ENCODE measurements at places on chromosomes 13 and 19. TPM values are rescaled to one million over a fixed set of nuclear protein-coding genes. Genes with fewer than 3 reads are reported as not detected.
A peak's percentile ranks its signal among the peaks of the same experiment; 100 is the strongest.

DNA sequence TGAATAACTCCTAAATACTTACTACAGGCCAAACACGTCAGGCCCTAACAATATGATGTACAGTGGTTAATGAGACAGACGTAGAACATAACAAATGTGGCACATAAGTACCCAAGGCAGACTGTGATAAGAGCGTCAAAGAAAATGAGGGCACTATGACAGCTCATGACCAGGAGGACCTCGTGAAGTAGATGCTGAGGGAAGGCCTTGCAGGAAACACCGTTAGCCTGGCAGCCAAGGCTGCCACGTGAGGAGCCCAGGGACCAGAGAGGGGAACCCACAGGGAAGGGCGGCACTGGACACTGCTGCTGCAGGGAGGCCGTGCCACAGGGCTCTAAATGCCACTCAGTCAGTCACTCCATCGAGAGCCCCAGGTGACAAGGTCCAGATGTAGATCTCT is 5.7 kb downstream of the TUBGCP3 start:
- no peak for DNase-seq
- peaks cover 52% of the 10 kb centered on the region for H3K4me1 ChIP-seq
- no peaks in the 10 kb centered on the region for H3K27me3 ChIP-seq

GRCh38 chr13:101127741-101128353 is 288.5 kb downstream of the NALCN start:
- H3K4me3 ChIP-seq, result no peak overlapping the region
- no peaks in the 10 kb centered on the region for H3K27me3 ChIP-seq
- H3K36me3 ChIP-seq, result no peaks in the 10 kb centered on the region
- H3K27ac ChIP-seq, result no peak overlapping the region

The CEACAM4 gene
- not detected for total RNA-seq

- H3K4me3 ChIP-seq, result peak overlapping the region; percentile 99
- peaks cover 32% of the 10 kb centered on the region for H3K4me1 ChIP-seq
- H3K27ac ChIP-seq, result peak overlapping the region; percentile 93
- no peaks in the 10 kb centered on the region for H3K27me3 ChIP-seq
- H3K36me3 ChIP-seq, result peaks cover 28% of the 10 kb centered on the region
Measured at GRCh38 chr19:2476451-2477140, 669 bp downstream of the GADD45B start.

GRCh38 chr19:18967358-18968146 is 26.5 kb upstream of the HOMER3 start:
- H3K36me3 ChIP-seq, result no peaks in the 10 kb centered on the region
- no peak overlapping the region for H3K4me3 ChIP-seq
- H3K27me3 ChIP-seq, result peaks cover 15% of the 10 kb centered on the region
- H3K4me1 ChIP-seq, result no peaks in the 10 kb centered on the region
- no peak for DNase-seq

- H3K27ac ChIP-seq, result no peak overlapping the region
- H3K36me3 ChIP-seq, result no peaks in the 10 kb centered on the region
- no peaks in the 10 kb centered on the region for H3K4me1 ChIP-seq
- no peak overlapping the region for H3K4me3 ChIP-seq
- peaks cover 5% of the 10 kb centered on the region for H3K27me3 ChIP-seq
Measured at GRCh38 chr13:100734194-100734720, 59.7 kb upstream of the TMTC4 start.

DNA sequence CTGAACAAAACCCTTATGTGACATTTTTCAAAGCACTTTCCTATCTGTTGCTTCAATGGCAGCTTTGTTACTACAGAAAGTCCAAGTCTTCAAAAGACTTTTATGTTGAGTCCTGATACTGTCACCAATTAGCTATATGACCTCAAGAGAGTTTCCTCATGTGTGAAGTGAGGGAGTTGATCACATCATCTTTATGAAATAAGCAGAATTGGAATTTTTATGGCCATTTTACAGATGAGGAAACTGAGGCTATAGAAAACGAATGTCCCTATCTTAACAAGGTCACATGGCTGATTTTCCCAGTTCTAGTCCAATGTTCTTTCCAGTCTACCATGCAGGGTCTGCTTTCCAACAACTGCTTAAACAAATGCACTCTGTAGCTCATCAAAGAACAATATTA is 2.6 kb downstream of the TNFRSF19 start:
- H3K4me1 ChIP-seq, result peaks cover 2% of the 10 kb centered on the region
- no peak overlapping the region for H3K27ac ChIP-seq
- no peak for DNase-seq
- H3K36me3 ChIP-seq, result no peaks in the 10 kb centered on the region
- peaks cover 28% of the 10 kb centered on the region for H3K27me3 ChIP-seq
- no peak overlapping the region for H3K4me3 ChIP-seq

The KDELR1 gene
- 50.8 TPM for total RNA-seq

GRCh38 chr13:59680429-59681024 is 483.2 kb downstream of the DIAPH3 start:
- H3K27me3 ChIP-seq, result no peaks in the 10 kb centered on the region
- H3K4me1 ChIP-seq, result no peaks in the 10 kb centered on the region
- no peak for DNase-seq
- H3K4me3 ChIP-seq, result no peak overlapping the region
- no peak overlapping the region for H3K27ac ChIP-seq
- no peaks in the 10 kb centered on the region for H3K36me3 ChIP-seq

GRCh38 chr19:16899566-16900075 is 10.8 kb downstream of the F2RL3 start:
- no peak for DNase-seq
- H3K4me1 ChIP-seq, result peaks cover 23% of the 10 kb centered on the region
- H3K36me3 ChIP-seq, result no peaks in the 10 kb centered on the region
- no peaks in the 10 kb centered on the region for H3K27me3 ChIP-seq
- H3K4me3 ChIP-seq, result peak overlapping the region; percentile 44

DNA sequence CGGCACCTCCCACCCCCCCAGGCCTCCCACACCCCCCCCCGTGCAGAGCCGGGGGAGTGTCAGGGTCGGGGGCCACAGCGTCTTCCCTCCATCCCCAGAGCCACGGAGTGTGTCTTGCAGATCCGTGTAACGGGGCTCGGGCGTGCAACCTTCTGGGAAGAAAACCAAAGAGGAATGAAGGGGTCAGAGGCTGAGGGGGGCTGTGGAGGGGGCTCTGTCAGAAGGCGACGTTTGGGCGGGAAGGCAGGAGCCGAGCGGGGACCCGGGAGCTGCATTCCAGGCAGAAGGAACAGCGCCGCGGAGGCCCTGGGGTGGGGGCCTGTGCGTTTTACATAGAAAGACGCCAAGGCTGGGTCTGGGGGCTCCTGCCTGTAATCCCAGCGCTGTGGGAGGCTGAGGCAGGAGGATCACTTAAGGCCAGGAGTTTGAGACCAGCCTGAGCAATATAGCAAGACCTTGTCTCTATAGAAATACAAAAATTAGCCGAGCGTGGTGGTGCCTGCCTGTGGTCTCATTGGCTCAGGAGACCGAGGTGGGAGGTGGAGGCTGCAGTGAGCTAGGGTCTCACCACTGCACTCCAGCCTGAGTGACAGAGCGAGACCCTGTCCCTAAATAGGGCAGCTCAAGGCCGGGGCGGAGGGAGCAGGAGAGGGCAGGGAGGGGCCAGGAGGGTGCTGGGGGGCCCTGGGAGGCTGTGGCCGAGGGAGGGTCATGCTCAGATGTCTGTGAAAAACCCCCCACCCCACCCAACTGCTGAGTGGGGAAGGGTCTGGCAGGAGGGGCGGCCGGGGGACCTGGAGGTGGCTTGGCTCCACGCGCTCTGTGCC is 27.8 kb downstream of the ARID3A start:
- peaks cover 54% of the 10 kb centered on the region for H3K4me1 ChIP-seq
- H3K36me3 ChIP-seq, result no peaks in the 10 kb centered on the region
- H3K4me3 ChIP-seq, result peak overlapping the region; percentile 60
- no peak for DNase-seq
- peak overlapping the region; percentile 76 for H3K27ac ChIP-seq

The NCR1 gene
- total RNA-seq, result not detected

DNA sequence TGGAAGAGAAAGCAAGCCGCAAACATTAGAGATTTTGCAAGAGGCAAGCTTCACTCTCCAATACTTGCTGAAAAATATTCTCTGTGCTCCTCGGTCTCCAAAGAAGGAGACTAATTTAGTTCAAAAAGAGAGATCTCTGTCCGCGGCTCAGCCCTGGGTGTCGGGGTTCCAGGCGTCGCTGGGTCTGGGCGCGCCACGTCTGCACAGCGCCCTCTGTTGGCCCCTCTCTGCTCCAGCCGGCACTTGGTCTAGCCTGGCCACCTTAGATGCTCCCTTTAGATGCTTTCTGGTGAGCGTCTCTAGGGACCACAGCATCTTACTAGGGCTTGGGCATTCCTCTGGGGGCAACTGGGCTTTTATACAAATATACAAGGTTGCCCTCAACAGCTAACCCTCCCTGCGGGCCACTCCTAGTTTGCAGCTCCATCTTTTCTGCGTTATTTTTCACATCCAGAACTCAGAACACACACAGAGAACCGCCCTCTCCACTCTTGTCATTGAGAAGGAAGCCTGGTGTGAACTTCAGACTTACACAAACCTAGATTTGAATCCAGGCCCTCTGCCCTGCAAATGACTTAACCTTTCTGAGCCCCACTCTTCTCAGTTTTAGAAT is 78.3 kb downstream of the CYSLTR2 start:
- DNase-seq, result peak; percentile 25
- H3K36me3 ChIP-seq, result no peaks in the 10 kb centered on the region
- H3K27ac ChIP-seq, result no peak overlapping the region
- H3K4me3 ChIP-seq, result peak overlapping the region; percentile 20
- H3K27me3 ChIP-seq, result peaks cover 11% of the 10 kb centered on the region

DNA sequence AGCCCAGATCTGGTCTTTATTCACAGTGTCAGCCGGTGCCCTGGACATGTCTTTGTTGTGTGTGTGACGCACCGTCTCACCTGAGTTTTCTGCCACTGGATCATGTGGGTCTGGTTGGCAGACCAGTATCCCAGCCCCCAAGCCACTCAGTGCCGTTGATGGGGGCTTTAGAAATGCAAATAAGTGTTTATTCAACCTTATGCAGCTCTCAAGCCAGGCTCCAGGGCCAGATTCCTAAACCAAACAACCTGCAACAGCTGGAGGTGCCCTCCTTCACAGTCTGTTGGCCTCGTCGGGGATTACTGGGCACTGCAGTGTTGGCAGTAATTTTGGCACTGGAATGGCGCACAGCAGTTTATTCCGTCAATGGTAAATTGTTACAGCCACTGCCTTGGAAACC is 21.6 kb downstream of the FAM124A start:
- DNase-seq, result no peak
- no peak overlapping the region for H3K27ac ChIP-seq
- no peaks in the 10 kb centered on the region for H3K36me3 ChIP-seq
- no peak overlapping the region for H3K4me3 ChIP-seq
- peaks cover 2% of the 10 kb centered on the region for H3K27me3 ChIP-seq

DNA sequence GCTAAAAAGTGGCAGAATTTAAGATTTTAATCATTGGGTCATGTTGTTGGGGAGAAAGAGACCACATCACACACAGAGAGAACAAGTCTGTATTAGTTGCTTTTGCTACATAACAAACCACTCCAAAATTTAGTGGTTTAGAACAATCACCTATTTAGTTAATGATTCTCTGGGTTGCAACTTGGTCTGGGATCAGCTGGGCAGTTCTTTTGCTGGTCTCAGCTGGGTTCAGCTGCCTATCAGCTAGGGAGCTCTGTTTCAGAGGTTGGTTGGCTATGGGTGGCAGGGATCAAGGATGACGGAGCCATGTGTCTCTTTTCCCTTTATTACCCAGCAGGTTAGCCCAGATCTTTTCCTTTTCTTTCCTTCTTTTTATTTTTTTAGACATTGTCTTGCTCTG is 8.9 kb downstream of the PINLYP start:
- no peak for DNase-seq
- peaks cover 61% of the 10 kb centered on the region for H3K4me1 ChIP-seq
- peak overlapping the region; percentile 9 for H3K4me3 ChIP-seq
- H3K27me3 ChIP-seq, result no peaks in the 10 kb centered on the region

GRCh38 chr13:96797136-96797535 is 197.1 kb downstream of the OXGR1 start:
- no peak overlapping the region for H3K4me3 ChIP-seq
- no peaks in the 10 kb centered on the region for H3K4me1 ChIP-seq
- no peak for DNase-seq

DNA sequence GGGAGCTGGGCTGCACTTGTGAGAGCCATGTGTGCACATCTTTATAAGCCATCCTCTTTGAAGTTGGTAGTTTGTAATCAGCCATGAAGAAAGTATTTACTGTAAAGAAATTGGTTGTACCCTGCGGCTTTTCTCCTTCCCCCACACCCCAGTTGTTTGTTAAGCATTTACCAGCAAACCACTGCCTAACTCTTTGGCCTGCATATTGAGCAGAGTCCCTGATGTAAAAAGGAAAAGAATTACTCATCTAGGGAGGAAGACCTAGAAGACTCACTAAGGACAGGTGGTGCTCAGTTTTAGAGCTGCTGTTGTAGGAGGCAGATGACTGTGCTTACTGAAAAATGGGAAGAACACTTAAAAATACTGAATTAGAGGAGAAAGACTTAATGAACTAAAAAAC is 245.3 kb downstream of the PCCA start:
- DNase-seq, result no peak
- H3K4me3 ChIP-seq, result no peak overlapping the region
- no peaks in the 10 kb centered on the region for H3K4me1 ChIP-seq
- peaks cover 12% of the 10 kb centered on the region for H3K36me3 ChIP-seq
- no peak overlapping the region for H3K27ac ChIP-seq

The UBE2L5 gene
- 0.42 TPM for total RNA-seq

The HRC gene
- total RNA-seq, result not detected

GRCh38 chr19:36528921-36529518 is 949 bp upstream of the ZNF260 start:
- no peaks in the 10 kb centered on the region for H3K27me3 ChIP-seq
- peak overlapping the region; percentile 99 for H3K4me3 ChIP-seq
- H3K36me3 ChIP-seq, result peaks cover 43% of the 10 kb centered on the region
- H3K27ac ChIP-seq, result peak overlapping the region; percentile 99

The FGF22 gene
- 0.64 TPM for total RNA-seq

DNA sequence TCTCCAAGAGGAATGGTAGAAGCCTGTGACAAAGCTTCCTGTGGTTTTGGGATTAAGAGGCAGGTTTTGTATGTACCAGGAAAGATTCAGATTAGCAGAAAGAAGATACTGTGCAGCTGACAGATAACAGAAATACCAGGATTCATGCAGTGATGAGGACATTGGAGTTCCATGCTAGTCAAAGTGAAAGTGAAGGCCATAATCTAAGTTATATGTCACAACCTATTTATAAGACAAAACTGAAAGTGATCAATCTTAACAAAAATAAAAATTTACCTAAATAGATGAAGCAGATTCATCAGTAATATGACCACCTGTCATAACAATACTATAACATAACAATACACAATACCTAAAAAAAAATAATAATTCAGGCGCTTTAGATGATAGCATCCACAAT is 1305.2 kb upstream of the PCDH9 start:
- H3K27me3 ChIP-seq, result no peaks in the 10 kb centered on the region
- no peak overlapping the region for H3K27ac ChIP-seq
- H3K36me3 ChIP-seq, result no peaks in the 10 kb centered on the region
- H3K4me1 ChIP-seq, result no peaks in the 10 kb centered on the region
- no peak overlapping the region for H3K4me3 ChIP-seq

DNA sequence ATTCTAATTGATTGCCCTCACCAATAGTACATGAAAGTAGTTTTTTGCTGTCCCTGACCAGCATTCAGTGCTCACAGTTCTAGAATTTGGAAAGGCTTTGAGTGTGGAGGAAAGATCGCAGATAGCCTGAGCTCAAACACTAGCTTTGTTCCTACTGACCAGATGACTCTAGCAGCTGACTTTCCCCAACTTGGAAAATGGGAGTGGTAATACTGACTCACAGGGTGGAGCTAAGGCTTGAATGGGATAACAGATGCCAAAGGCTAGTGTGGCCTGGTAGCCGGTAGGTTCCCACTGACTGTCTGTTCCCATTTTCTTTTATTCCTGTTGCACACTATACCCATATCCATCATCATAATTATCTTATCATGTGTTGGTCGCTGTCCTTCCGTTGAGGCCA is 3.7 kb downstream of the ZSCAN22 start:
- no peak for DNase-seq
- peaks cover 2% of the 10 kb centered on the region for H3K4me1 ChIP-seq
- peaks cover 11% of the 10 kb centered on the region for H3K36me3 ChIP-seq
- no peak overlapping the region for H3K27ac ChIP-seq
- H3K4me3 ChIP-seq, result no peak overlapping the region
